ENCODE measurements at places on chromosomes 1 and 21.

DNA sequence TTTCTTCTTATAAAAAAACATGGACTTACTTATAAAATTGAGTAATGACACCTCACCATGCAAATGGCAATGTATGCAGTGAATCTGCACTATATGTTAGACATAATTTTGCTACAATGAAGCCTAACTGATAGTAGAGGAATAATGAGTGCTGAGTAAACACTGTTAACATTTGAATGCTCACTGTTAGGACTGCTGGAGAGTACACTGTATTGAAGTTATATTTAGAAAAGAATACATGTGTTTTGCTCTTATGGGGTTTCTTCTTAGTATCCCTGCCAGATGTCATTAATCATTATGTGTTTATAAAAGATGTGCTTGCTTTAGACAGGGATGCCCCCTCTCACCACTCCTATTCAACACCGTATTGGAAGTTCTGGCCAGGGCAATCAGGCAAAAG lies 111.1 kb upstream of the ZP4 start:
- no peak for DNase-seq

GRCh38 chr1:109396871-109397580 lies 692 bp downstream of the SORT1 start:
- DNase-seq: peak; percentile 4

GRCh38 chr1:174785510-174785909 lies 214.2 kb upstream of the CACYBP start:
- DNase-seq: no peak

DNA sequence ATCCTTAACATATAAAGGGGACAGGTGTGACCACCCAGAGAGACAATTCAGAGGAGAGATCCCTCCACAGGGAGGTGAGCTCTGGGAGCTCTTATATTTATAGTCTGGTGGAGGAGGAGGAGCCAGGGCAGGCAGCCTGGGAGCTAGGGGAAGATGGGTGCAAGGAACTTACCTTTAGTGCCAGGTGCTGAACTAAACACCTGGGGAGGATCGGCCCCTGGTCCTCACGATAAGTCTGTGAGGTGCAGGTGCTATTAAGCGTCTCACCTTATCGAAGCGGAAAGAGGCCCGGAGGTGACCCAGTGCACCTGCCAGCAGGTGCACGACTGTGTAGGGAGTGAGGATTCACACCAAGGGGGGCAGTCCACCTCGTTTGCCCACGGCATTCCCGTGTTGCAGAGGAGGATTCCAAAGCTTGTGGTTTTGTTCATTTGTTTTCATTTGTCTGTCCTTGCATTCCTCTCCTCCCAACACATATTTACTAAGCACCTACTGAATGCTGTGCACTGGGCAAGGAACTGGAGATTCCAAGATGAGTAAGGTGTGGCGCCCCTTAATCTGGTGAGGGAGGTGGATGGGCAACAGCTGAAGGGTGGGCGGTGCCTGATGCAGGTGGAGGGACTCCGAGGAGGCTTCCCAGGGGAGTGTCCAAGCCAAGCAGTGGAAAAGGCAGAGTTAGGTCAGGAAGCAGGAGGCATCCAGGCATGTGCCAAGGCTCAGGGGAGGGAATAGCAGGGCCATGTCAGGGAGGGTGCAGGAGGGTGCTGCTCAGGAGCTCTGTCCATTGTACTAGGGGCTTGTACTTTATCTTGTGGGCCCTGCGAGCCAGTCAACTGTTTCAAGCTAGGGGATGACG lies 11.5 kb downstream of the ARHGEF10L start:
- no peak for DNase-seq

GRCh38 chr21:36027347-36027746 lies 33.0 kb downstream of the SETD4 start:
- no peak for DNase-seq

- DNase-seq: no peak
Observed at GRCh38 chr1:119332622-119333021, 36.0 kb upstream of the HAO2 start.

GRCh38 chr1:232274236-232274855 lies 355.6 kb downstream of the SIPA1L2 start:
- no peak for DNase-seq

- DNase-seq: no peak
Observed at GRCh38 chr1:214282630-214283242, 1.8 kb downstream of the SMYD2 start.

- DNase-seq: no peak
Observed at GRCh38 chr1:113507552-113508214, 117.4 kb downstream of the MAGI3 start.

GRCh38 chr1:25562101-25562927 lies 18.9 kb downstream of the LDLRAP1 start:
- DNase-seq: no peak

GRCh38 chr1:2290171-2290578 lies 62.1 kb downstream of the SKI start:
- DNase-seq: no peak

GRCh38 chr1:100575406-100575805 lies 37.5 kb downstream of the GPR88 start:
- DNase-seq: no peak

GRCh38 chr1:155120253-155120652 lies 7.4 kb upstream of the EFNA1 start:
- no peak for DNase-seq

DNA sequence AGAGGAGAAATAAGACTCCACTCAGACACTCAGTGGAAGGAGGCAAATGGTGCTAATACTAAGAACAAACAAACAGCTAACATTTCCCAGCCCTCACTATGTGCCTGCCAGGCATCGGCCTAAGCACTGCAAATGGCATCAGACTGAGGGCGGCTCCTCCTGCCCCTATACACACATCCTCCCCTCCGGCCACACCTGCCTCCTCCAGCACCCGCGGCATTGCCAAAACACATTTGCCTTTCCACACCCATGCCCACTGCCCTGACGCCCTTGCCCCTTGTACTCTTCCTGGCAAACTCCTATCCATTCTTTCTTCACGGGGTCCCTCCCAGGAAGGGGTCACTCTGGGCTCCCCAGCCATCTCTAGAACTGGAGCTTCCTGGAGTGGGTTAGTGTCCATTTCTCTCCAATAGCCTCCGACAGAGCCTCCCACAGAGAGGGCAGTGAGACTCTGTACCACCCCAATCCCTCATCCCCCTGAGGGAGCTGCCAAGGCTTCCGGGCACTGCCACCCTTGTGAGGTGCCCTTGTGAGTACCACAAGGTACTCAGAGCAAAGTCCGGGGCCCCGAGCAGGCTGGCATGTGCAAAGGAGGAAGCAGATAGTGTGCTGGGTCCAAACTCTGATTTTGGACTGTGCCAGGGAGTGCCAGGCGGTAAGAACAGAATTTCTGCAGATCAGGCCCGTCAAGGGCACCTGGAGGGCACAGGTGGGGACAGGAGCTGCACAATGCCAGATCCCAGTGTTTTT lies 959 bp downstream of the AKR7A3 start:
- no peak for DNase-seq

- DNase-seq: no peak
Observed at GRCh38 chr1:12039164-12039525, 19.8 kb downstream of the MIIP start.

- no peak for DNase-seq
Observed at GRCh38 chr1:84164567-84165021, 20.5 kb downstream of the PRKACB start.

DNA sequence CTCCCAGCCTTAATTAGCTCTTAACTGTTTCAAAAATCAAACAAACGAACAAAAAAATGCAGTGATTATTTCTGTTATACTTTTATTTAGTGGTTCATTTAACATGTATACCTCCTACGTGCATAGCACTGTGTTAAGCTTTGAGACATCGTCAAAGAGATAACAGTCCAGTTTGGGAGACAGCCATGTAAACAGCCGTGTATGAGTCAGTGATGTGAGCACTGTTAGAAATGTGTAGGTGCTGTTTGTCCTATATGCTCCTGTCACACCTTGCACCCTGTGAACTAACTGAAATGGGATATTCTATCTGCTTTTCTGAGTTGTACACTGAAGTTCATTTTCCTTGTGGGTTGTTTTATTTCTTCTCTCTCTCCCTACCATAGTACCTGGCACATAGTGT lies 109.7 kb upstream of the CACYBP start:
- no peak for DNase-seq

DNA sequence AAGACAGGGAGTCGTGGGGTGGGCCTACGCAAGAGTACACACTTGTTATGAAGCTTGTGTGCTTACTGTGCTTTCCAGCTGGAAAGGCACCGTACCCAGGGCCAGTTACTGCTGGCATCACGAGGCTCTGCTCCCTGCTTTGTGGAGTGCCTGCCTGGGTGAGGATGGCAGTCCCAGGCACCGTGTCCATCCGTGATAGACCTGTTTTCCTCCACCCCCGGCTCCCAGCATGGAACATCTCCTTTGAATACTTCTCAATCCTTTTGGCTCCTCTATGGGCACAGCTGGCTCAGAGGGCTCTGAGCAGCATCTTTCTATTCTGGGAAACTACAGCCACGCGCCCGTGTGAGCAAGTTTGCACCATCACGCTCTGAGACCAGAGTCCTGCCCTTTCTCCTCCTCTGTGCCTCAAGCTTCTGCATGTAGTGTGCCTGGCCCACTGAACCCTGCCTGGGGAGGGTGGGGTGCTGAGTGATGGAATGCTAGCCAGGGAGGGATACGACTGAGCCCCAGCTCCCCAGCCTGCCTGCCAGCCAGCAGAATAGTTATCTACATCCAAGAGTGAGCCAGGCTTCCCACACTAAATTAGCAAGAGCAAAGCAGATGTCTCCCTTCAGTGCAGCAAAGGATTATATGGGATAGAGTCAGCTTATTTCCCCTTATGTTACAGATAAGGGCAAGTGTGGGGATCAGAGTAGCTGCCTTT lies 7.1 kb upstream of the TNR start:
- no peak for DNase-seq

GRCh38 chr21:44982558-44983250 lies 42.9 kb downstream of the SLX9 start:
- peak; percentile 74 for DNase-seq

GRCh38 chr1:21671915-21672314 lies 2.8 kb upstream of the RAP1GAP start:
- DNase-seq: no peak

GRCh38 chr1:218080863-218081262 lies 204.2 kb upstream of the RRP15 start:
- no peak for DNase-seq

GRCh38 chr1:226979115-226979516 lies 39.0 kb downstream of the COQ8A start:
- DNase-seq: no peak

GRCh38 chr21:17512253-17513213 lies at the start of gene CXADR:
Gene CXADR, plus strand, starts transcription at chr21:17513043. Its CDS starts 87 bp downstream, at chr21:17513130.
- DNase-seq: peak; percentile 48

DNA sequence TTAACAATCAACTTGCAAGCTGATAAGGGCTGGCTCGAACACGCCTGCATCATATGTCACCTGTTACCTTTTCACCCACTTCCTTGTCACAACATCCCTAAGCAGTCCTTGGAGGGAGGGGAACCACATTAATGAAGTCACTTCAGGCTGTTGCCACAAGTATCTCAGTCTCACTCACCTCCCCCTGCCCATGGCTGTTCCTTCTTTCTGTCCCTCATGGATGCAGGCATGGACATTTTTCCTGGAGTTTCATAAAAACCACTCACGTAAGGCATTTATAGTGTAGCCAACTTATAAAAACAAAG lies 76.8 kb upstream of the ANGPTL1 start:
- DNase-seq: no peak

DNA sequence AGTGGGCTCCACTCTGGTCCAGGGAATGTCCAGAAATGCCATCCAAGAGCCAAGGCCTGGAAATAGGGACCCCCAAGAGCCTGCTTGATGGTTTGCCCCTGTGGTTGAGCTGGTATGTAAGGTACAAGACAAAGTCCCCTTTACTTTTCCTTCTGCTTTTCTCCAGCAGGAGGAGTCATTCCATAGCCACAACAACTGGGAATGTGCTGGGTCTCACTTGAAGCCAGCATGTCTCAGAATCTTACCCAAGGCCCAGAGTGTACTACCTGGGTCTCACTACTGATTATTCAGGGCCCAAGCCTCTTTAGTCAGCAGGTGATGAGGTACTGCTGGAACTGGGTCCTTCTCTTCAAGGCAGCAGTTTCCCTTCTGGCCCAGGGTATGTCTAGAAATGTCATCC lies 62.1 kb upstream of the CD55 start:
- DNase-seq: peak; percentile 78

- no peak for DNase-seq
Observed at GRCh38 chr1:14726606-14727005, 128.1 kb downstream of the KAZN start.

DNA sequence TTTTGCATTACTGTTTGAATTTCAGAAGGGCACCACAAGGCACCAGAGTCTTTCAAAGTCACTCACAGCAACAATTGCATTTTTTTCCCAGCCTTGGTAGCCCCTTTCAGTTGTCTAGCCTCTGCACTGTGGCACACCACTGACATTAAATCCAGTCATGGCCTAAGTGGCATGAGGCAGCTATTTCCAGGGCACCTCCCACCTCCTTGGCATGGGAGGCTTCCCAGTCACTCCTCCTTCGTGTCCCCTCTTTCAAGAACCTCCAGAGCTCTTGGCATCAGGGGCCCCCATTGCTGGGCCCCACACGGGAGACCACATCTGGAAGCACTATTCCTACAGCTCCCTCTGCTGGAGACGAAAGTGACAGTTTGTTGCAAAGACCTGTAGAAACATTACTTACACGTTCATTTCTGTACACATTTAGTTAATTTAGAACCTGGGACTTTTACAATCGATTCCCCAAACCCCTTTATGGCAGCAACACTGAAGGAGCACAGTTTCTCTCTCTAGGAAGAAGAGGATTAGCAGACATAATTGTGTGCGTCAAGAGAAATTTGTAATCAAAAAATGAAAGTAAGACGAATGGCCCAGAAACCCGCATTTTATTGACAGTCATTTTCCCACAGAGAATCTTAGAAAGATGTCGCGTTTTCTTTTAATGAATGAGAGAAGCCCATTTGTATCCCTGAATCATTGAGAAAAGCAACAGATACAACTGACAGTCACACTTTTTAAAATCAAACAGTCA lies 5.7 kb upstream of the CHD5 start:
- DNase-seq: peak; percentile 26
